Kidney epithelial cell (primary cell): ENCODE measurements at places on chromosomes 1 and 21. TPM values are rescaled to one million over a fixed set of nuclear protein-coding genes. Genes with fewer than 3 reads are reported as not detected.

C2CD2 gene
- 15.8 and 20.8 TPM in 2 replicates for total RNA-seq

MSH4 gene
- total RNA-seq: 0.08 and 0.27 TPM in 2 replicates

GUCA2B gene
- total RNA-seq: not detected in 2 replicates

ERICH3 gene
- total RNA-seq: not detected in 2 replicates

HES4 gene
- total RNA-seq: 160 and 184 TPM in 2 replicates

FNDC5 gene
- total RNA-seq: 0.08 TPM in 1 of 2 replicates, not detected in the other

USH2A gene
- not detected in 2 replicates for total RNA-seq

HSD11B1 gene
- 2.0 and 2.1 TPM in 2 replicates for total RNA-seq

TSPAN2 gene
- 7.7 and 7.8 TPM in 2 replicates for total RNA-seq

CRYAA gene
- not detected in 2 replicates for total RNA-seq

PACC1 gene
- 41.3 and 43.2 TPM in 2 replicates for total RNA-seq

GNAT2 gene
- not detected in 2 replicates for total RNA-seq

KRTAP11-1 gene
- total RNA-seq: not detected in 2 replicates

RHBDL2 gene
- total RNA-seq: not detected in 2 replicates

ADAM30 gene
- total RNA-seq: not detected in 2 replicates

F13B gene
- not detected in 2 replicates for total RNA-seq

C1orf167 gene
- total RNA-seq: not detected in 2 replicates

LRRC8B gene
- total RNA-seq: 8.9 and 19.0 TPM in 2 replicates

CLIC6 gene
- total RNA-seq: 6.3 and 8.0 TPM in 2 replicates

SEMA6C gene
- total RNA-seq: 6.9 and 9.9 TPM in 2 replicates

IPO13 gene
- 29.2 and 32.8 TPM in 2 replicates for total RNA-seq

ENAH gene
- 70.3 and 95.8 TPM in 2 replicates for total RNA-seq

LRRC53 gene
- total RNA-seq: not detected in 2 replicates

NUP210L gene
- not detected in 2 replicates for total RNA-seq

NGF gene
- total RNA-seq: 2.9 and 3.4 TPM in 2 replicates

KCNQ4 gene
- 2.8 and 3.4 TPM in 2 replicates for total RNA-seq

CGN gene
- total RNA-seq: 23.6 and 29.3 TPM in 2 replicates

RORC gene
- total RNA-seq: 0.17 TPM in 1 of 2 replicates, not detected in the other

LENEP gene
- total RNA-seq: 1.6 TPM in 1 of 2 replicates, not detected in the other
